ENCODE measurements at places on chromosomes 2 and 18.

GRCh38 chr2:239267288-239267951 lies 133.4 kb downstream of the HDAC4 start:
- DNase-seq, result peak; percentile 90

GRCh38 chr2:231533086-231533776 lies 3.0 kb upstream of the NMUR1 start:
- no peak for DNase-seq

DNA sequence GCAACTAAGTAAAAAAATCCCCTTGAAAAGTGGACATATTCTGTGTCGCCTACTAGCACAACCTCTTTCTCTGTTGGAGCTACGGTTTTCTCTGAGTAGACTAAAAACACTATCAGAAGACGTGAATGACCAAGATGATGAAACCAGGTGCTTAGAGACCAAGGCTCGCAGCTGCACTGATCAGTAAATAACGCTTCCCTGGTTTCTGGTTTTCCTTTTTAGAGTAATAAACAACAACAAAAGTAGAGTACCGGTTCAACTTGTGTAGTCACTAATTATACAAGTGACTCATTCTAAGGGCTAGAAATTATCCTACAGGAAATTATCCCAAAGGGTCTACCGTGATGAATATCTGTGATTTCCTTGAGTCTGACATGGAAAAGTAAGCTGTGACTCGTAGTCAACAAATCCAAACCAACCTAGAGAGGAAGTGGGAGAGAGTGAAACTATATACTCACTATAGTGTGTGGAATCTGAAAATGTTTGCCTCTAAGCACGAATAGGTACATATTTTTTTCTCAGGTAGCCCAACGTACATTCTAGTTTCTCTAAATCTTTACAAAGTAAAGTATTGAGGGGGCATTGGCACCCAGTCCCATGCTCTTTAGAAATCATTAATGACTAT lies 17.8 kb downstream of the RASGRP3 start:
- DNase-seq, result peak; percentile 14

DNA sequence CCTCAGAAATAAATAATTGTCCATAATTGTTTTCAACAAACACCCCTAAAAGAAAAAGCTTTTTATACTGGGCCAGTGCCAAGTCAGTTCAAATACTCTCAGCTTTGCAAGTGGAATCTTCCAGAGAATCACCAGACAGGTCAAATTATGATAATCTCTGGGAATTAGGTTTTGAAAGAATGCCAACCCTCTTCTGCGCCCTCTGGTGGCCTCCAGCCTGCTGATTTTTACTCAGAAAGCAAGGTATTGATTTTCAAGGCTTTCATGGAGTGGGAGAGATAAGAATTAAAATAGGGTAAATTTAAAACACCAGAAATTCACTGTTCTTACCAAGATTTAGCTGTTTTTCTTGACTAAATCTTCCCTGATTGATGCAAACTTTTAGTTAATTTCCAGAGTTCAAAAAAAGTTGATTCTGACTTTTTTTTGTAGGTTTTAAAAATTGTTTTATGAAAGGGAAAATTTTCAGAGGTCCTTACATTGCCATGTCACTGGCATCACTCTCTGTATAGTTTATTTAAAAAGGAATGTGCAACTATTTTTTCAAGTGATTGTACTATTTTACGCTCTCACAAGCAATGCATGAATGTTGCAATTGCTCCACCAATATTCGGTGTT lies 282.9 kb upstream of the TNP1 start:
- no peak for DNase-seq

GRCh38 chr2:86069091-86069685 lies 36.5 kb downstream of the POLR1A start:
- DNase-seq, result no peak

DNA sequence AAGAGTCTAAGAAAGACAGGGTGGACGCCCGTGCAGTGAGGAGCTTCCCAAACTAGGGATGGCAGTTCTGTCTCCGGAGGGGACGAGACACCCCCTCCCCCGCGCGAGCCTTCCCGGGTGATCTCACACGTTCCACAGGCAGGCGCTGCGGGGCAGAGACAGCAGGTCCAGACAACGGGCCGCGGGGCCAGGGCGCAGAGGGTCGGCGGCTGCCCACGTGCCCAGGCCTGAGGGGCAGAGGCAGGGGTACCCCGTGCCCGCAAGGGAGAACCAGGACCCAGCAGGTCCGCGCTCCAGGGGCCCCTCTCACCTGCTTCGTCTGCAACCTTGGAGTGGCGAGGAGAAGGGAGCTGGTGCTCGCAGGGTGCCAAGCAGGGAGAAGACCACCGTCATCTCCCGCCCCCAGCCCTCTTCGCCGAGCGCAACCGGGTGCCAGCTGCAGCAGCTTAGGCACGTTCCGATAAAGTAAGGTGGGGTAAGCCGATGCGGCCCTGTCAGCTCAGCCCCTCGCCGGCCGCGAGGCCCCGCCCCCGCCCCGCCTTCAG lies at the start of gene GPR155:
TSS of gene GPR155 (minus strand) at position 467 of the 545 bp plus-strand sequence. CDS start 5,073 bp downstream, outside the sequence.
- DNase-seq, result no peak

DNA sequence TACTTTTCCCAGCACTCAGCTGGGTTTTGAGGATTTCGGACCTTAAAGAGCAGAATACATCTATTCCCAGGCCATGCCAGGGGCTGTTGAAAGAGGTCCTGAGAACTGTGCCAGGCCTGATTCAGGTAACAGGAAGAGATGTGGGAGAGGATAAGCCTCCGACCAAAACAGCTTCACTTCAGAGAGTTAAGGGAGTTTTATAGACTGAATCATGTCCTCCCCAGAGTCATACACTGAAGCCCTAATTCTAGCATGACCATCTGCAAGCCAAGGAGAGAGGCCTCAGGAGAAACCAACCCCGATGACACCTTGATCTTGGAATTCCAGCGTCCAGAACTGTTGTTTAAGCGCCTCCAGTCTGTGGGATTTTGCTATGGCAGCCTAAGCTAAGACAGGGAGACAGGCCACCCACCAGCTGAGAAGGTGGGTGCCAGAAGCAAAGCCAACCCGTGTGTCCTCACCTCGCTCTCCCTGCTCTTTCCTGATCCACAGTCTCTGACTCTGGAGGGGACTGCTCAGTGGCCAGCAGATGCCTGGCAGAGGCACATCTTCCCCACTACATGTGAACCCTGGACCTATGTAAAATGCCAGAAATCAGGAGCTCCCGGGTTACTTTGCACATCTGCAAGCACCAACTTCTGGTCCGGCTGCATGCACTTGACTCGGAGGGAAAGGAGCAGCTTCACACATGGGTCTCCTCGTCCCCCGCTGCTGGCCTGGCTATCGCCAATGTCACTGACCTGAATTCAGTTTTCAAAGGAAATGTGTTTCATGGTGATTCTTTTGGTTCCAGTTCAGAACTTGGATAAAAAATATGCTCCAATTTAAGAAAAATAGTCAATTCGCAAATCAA lies 116.8 kb upstream of the EPC2 start:
- no peak for DNase-seq

DNA sequence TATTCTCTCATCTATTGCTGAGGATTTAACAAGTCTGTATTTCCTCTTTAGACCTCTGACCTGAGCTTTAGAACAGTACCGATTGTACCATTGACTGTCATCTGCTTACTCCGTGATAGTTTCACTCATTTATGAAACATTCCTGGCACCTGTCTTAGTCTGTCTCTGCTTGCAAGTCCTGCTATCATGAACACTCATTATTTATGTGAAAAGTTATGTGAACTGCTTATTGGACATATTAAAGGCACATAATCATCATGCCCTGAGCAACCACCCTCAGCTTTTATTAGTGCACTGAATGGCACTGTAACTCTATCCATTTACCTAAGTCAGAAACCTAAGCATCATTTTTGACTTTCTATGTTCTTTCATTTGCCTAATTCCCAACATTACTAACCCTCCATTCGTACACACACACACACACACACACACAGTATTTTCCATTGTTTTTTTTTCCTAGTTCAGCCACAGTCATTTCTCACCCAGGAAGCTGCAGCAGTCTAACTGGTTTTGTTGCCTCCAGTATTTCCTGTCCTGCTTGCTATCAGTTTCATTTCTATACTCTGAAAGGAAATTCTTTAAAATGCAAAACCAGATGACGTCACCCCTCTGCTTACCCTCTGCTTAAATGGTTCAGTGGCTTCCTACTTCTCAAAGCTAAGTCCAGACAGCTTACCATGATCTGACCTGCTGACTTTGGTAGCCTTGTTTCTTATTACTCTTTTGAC lies 146.1 kb downstream of the HAUS1 start:
- peak; percentile 50 for DNase-seq

- no peak for DNase-seq
These were observed 780.4 kb upstream of the NRXN1 start for GRCh38 chr2:51812138-51812866.

DNA sequence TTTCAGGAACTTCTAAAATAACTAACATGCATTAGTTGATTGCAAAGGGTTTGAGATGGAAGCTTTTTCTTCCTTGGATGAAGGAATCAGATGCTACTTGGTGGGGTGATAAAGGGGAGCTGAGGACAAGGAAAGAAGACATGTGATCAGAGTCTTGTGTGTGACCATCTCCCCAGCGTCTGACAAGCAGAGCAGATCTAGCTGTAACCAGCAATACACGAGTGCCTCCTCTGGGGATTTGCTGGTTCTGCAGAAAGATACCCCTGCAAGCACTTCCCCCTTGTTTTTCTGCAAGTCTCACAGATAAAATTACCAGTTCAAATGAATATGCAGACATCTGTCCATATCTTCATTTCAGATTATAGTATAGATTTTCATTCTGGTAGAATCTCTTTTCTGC lies 2.7 kb downstream of the CDH7 start:
- no peak for DNase-seq

- no peak for DNase-seq
These were observed 173.4 kb upstream of the BOD1L2 start for GRCh38 chr18:56973487-56973886.

DNA sequence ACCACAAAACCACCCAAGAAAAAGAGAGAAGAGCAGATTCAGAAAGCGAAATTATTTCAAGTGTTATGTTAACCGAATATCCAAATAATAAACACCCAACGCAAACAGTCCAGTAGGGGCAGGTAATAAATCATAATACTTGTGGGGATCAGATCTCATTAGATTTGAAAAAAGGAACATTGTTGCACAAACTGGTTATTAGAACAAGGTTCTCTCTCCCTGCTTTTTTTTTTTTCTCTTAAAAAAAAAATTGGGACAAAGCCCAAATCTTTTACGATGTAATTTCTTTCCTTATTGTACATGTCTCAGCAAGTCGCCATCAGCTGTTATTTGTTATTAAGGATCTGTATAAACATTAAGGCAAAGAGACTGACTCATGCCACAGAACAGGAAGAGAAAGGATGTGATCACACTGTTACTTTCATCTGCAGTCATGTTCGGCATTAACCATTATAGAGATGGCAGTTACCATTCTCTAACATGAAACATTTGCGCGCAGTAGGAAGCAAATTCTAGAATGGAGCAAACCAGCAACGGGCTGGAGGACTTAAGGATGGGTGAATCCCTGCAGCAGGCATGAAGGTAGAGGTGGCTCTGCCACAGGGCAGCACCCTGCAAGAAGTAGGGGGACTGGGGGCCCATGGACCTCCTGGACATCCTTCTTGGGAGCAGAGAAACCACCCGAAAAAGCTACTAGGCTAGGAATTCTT lies 42.0 kb downstream of the EPHA4 start:
- DNase-seq, result peak; percentile 44

DNA sequence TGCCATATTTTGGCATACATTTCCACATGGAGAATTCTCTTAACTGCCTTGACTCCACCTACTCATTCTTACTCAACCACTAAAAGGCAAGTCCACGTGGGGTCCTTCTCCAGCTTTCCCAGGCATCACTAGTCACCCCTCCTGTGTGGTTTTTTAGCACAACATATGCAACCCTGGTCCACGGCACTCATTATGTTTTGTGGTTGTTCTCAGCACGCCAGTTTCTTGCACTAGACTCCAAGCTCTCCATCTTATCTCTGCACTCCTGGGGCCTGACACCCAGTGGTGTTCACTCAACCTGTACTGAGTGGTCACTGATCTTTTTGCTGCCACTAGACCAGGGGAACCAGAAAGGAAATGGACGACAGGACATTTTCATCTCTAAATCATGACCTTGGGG lies 18.0 kb downstream of the MARCHF4 start:
- no peak for DNase-seq

DNA sequence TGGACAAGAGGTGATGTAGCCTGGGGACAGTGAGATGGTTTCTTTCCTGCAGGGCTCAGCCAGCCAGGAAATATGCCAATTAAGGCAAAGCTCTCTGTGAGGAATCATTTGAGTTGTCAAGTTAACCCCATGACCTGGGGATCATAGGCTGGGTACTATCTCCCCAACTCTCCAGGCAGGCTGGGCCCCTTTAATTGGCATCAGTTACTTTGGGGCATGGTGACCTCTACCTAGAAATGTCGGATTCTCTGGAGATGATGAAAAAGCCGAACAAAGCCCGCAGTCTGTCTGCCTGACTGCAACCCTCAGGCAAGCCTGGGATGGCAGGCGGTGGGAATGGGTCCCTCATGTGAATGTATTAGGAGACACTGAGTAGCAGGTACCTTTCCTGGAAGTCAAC lies 193.5 kb upstream of the SMAD2 start:
- no peak for DNase-seq

DNA sequence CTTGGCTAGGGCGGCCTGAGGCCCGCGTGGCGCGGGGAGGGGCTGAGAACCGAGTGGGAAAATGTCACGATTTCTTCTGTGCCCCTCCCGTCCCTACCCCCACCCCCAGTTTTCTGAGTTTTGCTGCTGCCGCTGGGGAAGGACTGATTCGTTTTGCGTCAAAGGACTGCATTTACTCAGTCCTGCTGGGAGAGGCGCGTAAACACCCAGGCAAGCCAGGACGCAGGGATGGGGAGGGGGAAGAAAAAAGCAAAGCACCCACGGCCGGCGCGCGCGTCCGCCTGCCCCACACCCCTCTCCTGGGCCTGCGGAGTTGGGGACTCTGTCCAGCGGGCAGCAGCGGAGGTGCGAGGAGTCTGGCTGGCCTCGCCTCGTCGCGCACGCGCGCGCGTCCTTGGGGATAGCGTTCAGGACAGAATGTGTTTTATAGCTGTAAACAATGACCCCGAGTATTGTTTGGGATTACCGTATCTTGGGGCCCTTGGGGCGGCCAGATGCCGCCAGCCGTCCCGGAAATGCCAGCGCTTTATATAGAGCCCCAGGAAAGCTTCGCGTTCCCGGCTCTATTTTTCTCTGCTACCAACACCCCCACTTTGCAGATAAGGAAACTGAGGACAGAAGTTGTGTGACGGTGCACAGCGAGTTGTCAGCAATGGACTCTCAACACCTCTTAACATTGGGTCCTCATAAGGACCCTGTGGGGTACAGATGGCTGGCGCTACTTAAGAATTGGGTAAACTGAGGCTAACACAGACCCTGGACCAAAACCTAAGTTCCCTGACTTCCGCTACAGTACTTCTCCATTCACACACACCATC lies 1.7 kb upstream of the FOSL2 start:
- DNase-seq, result no peak

DNA sequence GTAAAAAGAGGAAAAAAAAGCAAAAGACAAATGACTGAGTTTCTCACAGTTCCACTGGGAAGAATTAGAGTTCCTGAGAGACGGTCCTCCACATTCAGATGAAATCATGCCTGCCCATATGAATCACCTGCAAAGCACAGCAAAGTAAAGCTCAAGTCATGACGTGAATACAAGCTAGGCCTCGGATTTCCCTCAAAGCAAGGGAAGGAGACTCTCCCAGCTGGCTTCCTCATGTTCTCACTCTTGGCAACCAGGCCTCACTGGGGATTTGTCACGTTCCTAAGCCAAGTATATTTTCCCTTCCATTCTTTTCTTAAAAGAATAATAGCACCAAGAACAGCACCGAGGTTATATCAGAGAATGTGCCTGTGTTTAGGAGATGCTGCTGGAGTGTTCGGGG lies 47.0 kb downstream of the CYP27C1 start:
- DNase-seq, result no peak

GRCh38 chr2:159891917-159892730 lies 94.1 kb upstream of the CD302 start:
- DNase-seq, result no peak
